ENCODE measurements at places on chromosomes 4 and X.

GRCh38 chr4:145066063-145066501 is 31.9 kb downstream of the ANAPC10 start:
- H3K4me1 ChIP-seq = peaks cover 12% of the 10 kb centered on the region
- no peak overlapping the region for H3K27ac ChIP-seq
- no peak for DNase-seq
- peaks cover 19% of the 10 kb centered on the region for H3K36me3 ChIP-seq

- DNase-seq = no peak
- no peaks in the 10 kb centered on the region for H3K36me3 ChIP-seq
- no peaks in the 10 kb centered on the region for H3K4me1 ChIP-seq
- H3K27me3 ChIP-seq = 0 out of 2 replicates have a peak, but pooled peaks cover under 1% of the 10 kb centered on the region
- no peak overlapping the region for H3K4me3 ChIP-seq
These were observed 6.1 kb upstream of the SMPX start for GRCh38 chrX:21764008-21764407.

- H3K27ac ChIP-seq = no peak overlapping the region
- DNase-seq = no peak
- no peaks in the 10 kb centered on the region for H3K36me3 ChIP-seq
- no peak overlapping the region for H3K4me3 ChIP-seq
These were observed 1.5 kb upstream of the PORCN start for GRCh38 chrX:48507246-48507645.

DNA sequence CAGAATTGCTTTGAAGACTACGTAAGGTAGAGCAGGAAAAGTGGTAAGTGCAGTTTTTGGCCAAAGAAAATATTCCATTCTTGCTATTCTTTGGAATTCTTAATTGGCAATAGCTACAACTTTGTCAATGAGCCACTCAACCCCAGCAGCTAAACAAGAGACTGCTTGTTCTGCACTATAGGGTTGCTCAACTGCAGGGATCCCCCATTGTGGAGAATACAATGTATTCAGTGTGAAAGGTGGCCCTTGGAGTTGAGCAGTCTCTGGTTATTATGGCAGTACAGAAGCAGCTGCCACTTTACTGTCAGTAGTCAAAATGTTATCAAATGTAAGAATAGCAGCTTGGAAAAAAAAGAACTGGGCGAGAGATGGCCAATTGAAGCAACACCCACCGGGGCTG is 808.7 kb downstream of the CENPC start:
- no peak overlapping the region for H3K27ac ChIP-seq
- no peaks in the 10 kb centered on the region for H3K27me3 ChIP-seq
- no peaks in the 10 kb centered on the region for H3K4me1 ChIP-seq

DNA sequence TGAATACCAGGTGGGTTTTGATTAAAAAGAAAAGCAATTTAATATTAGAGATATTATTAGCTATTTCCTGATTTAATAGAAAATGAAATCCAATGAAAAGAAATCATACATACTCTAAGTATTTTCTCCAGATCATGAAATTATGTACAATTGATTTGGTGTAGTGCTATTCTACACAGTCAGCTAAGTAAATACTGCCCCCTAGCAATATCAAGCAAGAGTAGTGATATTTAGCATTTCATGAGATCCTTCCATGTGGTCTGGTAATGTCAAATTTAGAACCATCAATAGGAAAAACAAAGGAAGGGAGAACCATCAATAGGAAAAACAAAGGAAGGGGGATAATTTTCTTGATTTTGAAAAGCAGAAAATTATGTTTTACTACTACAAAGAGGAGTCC is 114.6 kb downstream of the TBCK start:
- no peaks in the 10 kb centered on the region for H3K36me3 ChIP-seq
- DNase-seq = peak; percentile 28
- H3K27me3 ChIP-seq = no peaks in the 10 kb centered on the region
- no peak overlapping the region for H3K27ac ChIP-seq
- H3K4me3 ChIP-seq = no peak overlapping the region

DNA sequence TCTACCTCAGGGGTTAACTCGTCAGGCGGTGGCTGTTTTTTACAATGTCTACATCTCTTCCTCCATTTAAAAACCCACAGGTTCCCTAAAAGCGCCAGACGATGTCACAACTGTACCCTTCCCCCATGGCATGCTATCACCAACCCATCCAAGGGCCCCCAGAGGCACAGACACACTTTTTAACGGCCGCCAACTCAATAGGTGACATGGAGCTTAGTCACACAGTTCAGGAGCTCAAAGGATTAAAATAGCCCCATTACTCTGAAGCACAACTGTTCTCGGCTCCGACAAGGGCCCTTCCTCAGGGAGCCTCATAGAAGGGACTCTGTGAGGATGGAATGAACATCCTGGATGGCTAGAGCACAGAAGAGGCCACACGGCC is 12.4 kb downstream of the SH3KBP1 start:
- H3K27ac ChIP-seq = no peak overlapping the region
- DNase-seq = no peak
- H3K27me3 ChIP-seq = peaks cover 10% of the 10 kb centered on the region
- no peaks in the 10 kb centered on the region for H3K36me3 ChIP-seq
- H3K4me1 ChIP-seq = peaks cover 3% of the 10 kb centered on the region
- H3K4me3 ChIP-seq = no peak overlapping the region

DNA sequence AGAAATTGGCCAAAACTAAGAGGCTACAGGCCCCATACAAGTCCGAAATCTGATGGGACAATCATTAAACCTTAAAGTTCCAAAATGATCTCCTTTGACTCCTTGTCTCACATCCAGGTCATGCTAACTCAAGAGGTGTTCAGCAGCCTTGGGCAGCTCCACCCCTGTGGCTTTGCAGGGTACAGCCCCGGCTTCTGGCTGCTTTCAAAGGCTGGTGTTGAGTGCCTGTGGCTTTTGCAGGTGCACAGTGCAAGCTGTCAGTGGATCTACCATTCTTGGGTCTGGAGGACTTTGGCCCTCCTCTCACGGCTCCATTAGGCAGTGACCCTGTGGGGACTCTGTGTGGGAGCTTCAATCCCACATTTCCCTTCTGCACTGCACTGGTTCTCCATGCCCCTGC is 329.1 kb upstream of the MAD2L1 start:
- H3K4me3 ChIP-seq = no peak overlapping the region
- no peak overlapping the region for H3K27ac ChIP-seq
- H3K36me3 ChIP-seq = no peaks in the 10 kb centered on the region
- no peak for DNase-seq

GRCh38 chr4:129342819-129343408 is 247.0 kb downstream of the C4orf33 start:
- H3K36me3 ChIP-seq = no peaks in the 10 kb centered on the region
- H3K4me1 ChIP-seq = no peaks in the 10 kb centered on the region
- DNase-seq = no peak
- no peak overlapping the region for H3K27ac ChIP-seq

DNA sequence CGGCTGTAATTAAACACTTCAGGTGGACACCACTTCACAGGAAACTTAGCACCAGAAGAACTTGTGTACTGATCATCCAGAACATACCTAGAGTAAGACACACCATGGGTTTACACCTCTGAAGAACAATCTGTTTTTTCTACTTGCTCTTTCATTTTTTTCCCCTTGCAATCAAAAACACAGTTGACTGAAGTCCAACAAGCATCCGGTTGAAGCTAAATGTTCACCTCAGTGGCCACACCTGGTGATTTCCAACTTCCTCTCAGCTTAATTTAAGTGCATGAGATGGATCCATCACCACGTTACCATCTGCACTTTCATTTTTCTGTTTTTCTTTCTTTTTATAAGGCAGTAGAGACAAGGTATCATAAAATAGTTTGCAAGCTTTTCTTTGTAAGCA is 4.9 kb upstream of the TXK start:
- H3K27ac ChIP-seq = no peak overlapping the region
- no peaks in the 10 kb centered on the region for H3K27me3 ChIP-seq
- H3K4me3 ChIP-seq = no peak overlapping the region
- H3K4me1 ChIP-seq = no peaks in the 10 kb centered on the region
- H3K36me3 ChIP-seq = no peaks in the 10 kb centered on the region
- no peak for DNase-seq

GRCh38 chr4:18203966-18204365 is 182.4 kb upstream of the LCORL start:
- no peak overlapping the region for H3K4me3 ChIP-seq
- H3K36me3 ChIP-seq = no peaks in the 10 kb centered on the region
- DNase-seq = no peak
- H3K4me1 ChIP-seq = no peaks in the 10 kb centered on the region
- H3K27me3 ChIP-seq = no peaks in the 10 kb centered on the region
